D721Med (cell line): ENCODE measurements at places on chromosomes 4 and X.

GRCh38 chr4:146435962-146436361 lies 85.8 kb downstream of the SLC10A7 start:
- DNase-seq = no peak

DNA sequence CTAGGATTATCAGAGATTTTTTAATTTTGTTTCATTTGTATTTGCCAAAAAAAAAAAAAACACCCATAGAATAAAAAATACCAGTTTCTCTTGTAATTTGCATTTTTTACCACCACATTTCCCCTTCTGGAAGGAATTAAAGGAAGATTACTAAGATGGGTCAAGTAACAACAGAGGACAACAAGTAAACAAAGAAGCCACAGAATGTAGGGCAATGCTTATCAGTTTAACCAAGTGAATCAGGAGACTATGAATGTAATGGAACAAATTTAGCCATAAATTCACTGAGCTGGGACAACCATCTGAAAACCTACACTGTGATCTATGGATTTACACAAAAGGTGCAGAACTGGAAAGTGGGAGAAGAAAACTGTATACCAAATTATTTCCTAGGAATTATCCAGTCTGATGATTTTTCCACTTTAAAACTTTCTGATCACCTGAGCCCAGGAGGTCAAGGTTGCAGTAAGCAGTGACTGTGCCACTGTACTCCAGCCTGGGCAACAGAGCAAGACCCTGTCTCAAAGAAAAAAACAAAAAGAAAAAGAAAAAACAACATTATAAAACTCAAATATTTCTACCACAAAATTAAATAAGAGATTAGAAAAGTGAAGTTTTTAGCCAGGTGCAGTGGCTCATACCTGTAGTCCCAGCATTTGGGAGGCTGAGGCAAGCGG lies 32.4 kb downstream of the LRBA start:
- DNase-seq = no peak

- no peak for DNase-seq
These were observed 1.1 kb upstream of the ATOH1 start for GRCh38 chr4:93827272-93827947.

DNA sequence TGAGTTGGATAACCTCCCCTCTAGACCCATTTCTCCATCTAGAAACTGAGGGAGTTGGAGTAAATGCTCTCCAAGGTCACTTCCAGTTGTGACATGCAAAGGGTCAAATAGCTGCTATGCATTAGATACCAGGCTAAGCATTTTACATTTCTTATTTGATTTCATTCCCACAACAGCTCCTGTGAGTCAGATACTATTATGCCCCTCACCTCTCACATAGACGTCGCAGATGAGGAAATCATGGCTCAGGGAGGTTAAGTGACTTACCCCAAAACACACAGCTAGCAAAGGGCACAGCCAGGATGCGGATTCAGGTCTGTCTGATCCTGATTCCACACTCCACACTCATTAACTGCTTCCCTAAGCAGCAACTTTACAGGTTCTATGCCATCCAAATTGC lies 57.7 kb downstream of the PRPS1 start:
- no peak for DNase-seq

DNA sequence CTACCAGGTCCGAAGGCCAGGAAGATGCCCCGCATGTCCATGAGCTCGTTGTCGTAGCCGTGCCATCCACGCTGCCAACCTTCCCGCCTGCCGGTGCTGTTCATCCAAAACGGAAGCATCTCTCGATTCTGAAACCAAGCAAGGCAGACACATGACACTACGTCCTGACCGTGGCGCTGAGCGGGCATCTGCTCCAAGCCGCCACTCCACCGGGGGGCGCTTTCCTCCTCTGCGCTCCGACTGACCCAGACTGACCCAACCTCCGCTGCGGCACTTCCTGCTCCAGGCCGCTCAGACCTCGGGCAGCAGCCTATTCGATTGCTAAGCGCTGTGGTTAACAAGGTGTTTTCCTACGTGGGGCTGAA lies 120.5 kb downstream of the ENPP6 start:
- no peak for DNase-seq

GRCh38 chrX:150702966-150703694 lies 9.9 kb downstream of the MTMR1 start:
- DNase-seq = no peak

DNA sequence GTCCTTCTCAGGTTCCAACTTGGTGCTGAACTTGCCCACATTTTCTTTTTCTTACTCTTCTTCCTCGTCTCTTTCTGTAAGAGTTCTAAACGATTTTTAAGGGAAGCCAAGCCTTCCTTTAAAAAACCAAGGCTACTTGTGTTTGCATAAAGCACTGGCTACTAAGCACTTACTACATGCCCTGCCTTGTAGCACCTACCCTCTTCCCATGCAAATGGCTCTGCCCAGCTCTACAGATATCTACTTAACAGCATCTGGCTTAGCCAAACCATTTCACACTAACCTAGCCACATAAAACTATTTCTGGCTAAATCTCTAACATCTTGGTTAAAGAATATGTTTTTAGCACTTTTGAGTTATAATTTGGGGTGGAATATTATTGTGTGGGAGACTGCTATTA lies 26.9 kb upstream of the ARMCX2 start:
- no peak for DNase-seq

DNA sequence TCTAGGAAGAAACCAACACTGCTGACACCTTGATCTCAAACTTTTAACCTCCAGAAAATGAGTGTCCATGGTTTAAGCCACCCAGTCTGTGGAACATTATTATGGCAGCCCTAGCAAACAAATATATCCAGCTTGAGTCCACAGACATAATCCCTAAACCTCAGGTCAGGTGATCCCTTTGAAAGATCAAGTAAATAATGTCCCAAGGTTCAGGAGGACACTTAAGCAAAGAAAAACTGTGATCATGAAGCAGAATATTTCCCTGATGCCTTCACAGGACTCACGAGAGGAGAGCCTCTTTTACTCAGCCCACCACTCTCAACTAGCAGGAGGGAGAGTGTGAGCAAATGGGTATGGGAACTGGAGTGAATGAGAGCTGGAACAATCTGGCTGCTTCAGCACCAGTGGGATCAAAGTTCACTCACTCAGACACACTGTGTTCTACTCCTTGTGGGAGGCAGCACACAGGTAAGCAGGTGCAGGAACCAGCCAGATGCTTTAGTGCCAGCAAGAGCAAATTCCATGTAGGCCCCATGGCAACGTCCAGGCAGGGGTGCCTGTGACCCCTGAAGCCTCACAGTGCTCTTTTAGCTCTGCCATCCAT lies 608.4 kb downstream of the RAB28 start:
- DNase-seq = no peak

GRCh38 chr4:915041-915474 lies 17.1 kb downstream of the GAK start:
- no peak for DNase-seq

- no peak for DNase-seq
These were observed 12.8 kb upstream of the LGI2 start for GRCh38 chr4:25043548-25043947.

- no peak for DNase-seq
These were observed 88.5 kb upstream of the ADRA2C start for GRCh38 chr4:3677748-3678070.

GRCh38 chr4:22668301-22668700 lies 24.4 kb upstream of the GBA3 start:
- no peak for DNase-seq

GRCh38 chrX:8629871-8630270 lies 102.1 kb downstream of the ANOS1 start:
- no peak for DNase-seq

GRCh38 chr4:174550541-174550940 lies 28.3 kb upstream of the HPGD start:
- DNase-seq = no peak

DNA sequence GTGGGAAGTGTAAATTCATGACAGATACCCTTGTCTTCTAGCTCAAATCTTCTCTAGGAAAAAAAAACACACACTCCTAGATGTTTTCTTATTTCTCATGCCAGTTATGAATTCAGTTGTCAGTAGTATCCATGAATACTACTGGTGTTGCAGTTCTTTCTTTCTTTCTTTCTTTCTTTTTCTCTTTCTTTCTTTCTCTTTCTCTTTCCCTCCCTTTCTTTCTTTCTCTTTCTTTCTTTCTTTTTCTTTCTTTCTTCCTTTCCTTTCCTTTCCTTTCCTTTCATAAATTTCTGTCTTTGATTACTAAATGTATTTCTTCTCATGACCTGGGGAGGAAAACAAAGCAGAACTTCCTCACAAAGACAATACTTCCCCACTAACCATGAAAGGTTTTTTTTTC lies 253.8 kb downstream of the PCDH7 start:
- DNase-seq = no peak

DNA sequence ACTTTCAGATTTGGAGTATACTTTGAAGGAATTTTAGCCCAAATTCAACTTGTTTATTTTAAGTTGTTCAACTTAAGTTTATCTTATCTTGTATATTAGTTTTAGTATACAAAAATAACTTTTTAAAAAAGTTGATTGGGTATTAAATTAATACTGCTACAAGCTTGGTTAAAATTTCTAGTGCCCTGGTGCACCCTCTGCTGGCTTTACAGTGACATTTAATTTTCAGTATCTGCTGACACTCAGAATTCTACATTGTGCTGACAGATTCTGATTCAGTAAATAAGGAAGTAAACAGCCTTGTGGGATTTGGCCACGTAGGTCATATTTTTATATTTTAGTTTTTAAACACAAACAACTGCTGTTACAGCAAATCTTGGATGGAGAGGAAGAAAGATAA lies 2.9 kb downstream of the EDA start:
- DNase-seq = no peak

DNA sequence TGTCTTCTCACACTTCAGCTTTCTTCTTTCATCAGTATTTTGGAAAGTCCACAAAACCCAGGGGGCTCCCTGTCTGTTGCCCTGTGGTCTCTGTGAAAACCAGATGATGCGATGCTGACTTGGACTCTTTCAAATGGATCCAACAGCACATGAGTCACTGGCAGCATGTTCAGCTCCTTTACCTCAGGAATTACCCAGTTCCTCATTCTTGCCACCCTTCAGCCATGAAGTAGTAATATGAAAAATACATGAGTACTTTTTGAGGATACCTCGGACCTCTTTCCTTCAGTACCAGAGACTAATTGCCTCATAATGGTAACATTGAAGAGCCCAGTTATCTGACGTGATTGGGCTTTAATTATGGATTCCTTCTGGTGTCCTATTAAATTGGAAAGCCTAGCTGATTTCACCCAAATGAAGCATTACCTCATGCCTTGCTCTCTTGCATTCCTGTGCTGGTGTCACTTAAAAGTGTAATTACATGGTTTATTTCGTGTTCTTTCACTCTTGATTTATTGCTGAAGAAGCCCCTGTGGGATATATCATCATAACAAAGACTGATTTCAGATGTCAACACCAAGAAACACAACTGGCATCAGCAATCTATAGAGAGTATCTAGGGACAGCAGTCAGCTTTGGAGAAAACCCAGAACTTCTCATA lies 63.4 kb downstream of the NFKB1 start:
- DNase-seq = no peak

DNA sequence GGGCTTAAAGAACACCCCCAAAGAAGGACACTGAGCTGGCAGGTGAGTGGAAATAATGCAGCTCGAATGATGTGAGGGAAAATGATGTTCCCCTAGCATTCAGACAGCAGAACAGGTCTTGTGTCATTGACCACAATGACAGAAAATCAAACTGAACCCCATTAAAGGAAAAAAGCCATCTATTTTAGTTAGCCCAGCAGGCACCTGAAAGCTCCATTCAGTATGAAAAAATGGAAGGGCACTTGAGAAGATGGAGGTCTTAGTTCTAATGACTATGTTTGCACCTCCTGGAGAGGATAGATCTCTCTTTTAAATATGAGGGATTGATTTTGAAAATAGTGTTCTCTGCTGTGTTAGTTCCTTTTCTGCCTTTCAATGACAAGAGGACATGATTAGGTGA lies 323.1 kb downstream of the NKX6-1 start:
- DNase-seq = no peak

DNA sequence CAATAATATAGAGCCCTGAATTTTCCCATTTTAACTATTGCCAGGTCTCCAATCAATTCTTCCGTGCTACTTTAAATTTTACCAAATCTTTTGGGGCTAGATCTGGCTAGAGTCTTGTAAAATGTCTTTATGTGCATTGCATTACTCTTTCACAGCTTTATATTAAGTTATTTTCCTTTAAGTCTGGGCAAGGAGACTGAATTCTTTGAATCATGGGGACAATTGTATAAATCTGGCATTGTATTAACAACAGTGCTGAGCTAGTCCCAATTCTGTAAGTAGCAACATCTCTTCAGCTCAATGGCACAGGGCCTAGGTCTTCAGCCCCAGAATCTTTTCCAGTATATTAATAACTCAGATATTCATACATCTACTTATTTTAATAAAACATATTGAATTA lies 1080.4 kb upstream of the INTU start:
- DNase-seq = no peak

DNA sequence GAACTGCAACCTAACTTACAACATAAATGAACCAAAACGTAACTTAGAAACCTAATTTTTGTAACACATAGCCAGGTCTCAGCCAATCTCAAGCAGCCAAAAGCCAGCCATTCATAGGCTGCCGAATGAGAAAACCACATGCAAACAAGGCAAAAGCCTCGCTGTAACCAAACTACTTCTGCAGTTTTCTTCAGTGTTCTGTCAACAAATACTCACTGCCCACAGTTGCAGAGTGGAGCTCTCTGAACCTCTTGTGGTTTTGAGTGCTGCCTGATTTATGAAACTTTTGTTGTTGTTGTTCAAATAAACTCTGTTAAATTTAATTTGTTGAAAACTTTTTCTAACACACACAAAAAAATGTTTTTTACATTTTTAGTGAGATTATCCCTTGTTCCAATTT lies 251.2 kb downstream of the PAPSS1 start:
- no peak for DNase-seq

DNA sequence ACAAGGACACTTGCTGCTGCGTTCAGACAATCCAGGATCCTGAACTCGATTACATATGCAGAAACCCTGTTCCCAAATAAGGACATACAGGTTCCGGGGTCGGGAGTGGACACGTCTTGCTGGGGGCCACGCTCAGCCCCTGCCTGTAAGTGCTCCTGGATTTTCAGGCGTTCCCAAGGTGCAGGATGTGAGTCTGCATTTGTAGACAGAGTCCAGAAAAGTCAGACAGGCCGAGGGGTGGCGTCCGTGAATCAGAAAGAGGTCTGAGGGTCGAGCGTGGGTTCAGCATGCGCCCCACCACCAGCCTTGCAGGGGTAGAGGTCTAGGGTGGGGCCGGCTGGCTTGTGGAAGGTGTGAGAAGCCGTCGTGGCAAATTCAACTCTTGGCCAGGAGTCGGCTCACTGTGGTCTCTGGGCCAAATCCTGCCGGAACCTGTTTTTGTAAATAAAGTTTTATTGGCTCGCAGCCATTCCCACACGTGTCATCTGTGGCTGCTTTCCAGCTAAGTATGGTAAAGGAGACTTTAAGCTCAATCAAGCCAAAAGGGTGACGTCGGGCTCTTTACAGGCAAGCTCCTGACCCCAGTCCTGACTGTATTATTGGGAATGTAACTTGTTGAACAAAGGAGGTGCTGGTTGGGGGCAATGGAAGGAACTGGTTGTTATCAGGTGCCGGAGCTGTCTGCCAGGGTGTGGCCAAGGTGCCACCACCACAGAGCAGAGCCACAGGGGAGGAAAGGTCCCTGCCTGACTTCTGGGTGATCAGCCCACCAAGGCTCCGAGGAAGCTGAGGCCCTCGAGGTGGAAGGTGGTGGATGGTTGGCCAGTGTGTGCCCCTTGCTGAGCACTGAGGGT lies 7.4 kb downstream of the DOK7 start:
- no peak for DNase-seq

- no peak for DNase-seq
These were observed 69.0 kb downstream of the GATB start for GRCh38 chr4:151691639-151692442.
